Stimulated activated CD8-positive, alpha-beta memory T cell treated with anti-CD3 and anti-CD28 coated beads, Interleukin-4, amount 100 ng/mL, for 4 hours (primary cell): ENCODE measurements at places on chromosomes 5 and 9.

- DNase-seq, result no peak
These were observed 127.1 kb upstream of the ICE1 start for GRCh38 chr5:5295351-5295750.

GRCh38 chr5:83991566-83992224 is 271.0 kb upstream of the HAPLN1 start:
- DNase-seq, result no peak

- DNase-seq, result no peak
These were observed 13.6 kb downstream of the FNBP1 start for GRCh38 chr9:130029223-130029973.

- DNase-seq, result no peak
These were observed 246.6 kb downstream of the SPOCK1 start for GRCh38 chr5:137252512-137252911.

- no peak for DNase-seq
These were observed 1.3 kb downstream of the DENND1A start for GRCh38 chr9:123928533-123929176.

DNA sequence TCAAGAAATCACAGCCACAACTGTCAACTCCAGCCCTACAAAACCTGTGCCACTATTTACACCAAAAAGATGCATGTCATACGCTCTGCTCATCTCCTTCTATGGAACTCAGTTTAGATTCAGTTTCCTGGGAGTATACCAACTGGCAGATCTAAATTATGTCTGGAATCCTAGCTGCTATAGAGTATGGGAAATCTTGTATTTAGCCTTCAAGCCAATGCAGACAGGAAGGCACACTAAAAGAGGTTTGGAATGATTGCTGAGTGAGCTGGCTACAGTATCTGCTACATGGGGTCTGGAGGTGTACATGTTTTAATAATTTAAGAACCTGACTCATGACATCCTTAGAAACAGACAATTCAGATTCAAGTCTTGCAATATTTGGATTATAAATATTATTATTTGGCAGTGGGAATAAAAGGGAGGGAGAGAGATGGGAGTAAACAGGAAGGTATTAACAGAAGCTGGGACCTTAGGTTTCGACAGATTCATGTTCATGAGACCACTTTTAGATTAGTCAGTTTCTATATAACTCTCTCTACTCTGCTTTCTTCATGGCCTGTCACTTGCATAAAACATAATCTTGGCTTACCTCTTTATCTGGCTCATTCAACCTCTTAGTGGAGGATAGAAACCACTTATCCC is 178.8 kb upstream of the HAPLN1 start:
- no peak for DNase-seq

DNA sequence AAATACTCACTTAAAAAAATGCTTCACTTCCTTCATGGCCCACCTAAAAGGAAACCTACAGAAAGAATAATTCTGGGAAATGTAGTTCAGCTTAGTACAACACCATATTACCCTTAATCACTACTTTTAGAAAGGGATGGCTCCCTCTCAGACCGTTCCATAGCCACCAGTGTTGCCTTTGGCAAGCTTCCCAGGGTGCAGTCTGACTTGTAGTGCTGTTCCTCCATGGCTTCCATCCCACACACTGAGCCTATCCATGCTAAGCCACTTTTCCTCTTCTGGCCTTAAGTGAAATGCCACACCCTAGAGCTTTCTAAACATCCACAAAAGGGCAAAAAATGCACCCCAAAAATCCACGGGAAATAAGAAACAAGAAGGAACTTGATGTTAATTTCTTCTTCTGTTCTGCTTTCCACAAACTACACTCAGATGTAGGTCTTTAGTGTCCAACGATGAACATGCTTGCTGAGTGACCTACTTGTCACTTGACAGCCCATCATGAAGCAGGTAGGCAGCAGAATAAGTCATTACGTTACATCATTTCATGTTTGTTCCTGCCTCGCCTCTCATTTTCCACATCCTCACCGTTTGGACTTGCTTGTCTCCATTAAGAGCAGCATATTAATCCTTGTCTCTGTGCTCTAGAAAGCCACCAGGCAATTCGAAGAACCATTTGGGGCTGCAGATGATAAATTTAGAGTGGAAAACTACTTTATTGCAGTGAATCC is 391.1 kb upstream of the GRAMD2B start:
- DNase-seq, result no peak

GRCh38 chr5:51378448-51379330 is 4.6 kb upstream of the ISL1 start:
- no peak for DNase-seq

DNA sequence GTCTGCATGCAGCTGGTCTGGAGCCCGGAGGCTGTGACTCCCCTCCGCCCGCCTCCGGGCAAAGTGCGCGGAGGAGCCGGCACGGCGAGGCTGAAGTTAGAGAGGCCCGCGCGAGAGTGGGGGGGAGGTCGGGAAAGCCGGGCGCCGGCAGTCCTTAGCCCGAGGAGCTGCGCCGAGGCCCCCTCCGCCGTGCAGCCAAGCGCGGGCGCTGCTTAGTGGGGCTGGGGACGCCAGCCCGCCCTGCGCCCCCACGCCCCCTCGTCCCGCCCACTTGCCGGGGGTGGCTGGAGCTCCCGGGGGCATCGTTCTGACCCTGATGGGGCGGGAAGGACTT is 403 bp downstream of the NINJ1 start:
- DNase-seq, result no peak

DNA sequence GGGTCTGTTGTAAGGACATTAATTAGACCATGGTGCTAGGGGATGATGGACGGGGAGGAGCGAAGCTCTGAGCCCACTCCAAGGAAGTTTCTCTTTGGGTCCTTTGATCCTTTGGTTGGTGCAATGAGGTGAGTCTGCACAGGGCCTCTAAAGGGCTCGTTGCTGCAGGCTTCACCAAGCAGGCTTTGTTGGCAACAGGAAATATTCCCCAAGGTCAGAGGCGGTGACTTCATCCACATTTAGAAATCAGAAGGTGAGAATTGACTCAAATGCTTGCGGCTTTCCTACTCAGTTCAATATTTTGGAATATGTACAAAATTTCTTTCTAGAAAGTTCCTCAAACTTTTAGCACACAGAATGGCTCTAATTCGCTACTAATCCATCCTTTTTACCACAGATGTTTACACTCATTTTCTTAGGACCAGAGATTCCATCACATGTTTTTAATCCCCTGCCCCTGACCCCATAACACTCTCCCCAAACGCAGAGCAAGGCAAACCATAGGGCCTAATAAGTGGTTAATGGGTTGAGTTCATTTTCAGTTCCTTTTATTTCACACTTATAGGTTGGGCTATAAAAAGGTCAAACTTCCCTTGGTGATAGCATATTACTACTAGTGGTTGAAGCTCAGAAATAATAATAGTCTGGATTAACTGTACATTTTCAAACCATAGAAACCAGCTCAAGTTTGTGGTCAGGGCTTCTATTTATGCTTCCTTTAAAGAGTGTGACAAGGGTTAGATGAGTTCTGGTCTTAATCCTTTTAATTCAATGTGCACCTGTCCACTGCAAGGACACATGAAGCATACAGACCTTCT is 37.3 kb upstream of the TMEM252 start:
- DNase-seq, result no peak

GRCh38 chr5:98570010-98570409 is 203.5 kb upstream of the RGMB start:
- DNase-seq, result no peak

DNA sequence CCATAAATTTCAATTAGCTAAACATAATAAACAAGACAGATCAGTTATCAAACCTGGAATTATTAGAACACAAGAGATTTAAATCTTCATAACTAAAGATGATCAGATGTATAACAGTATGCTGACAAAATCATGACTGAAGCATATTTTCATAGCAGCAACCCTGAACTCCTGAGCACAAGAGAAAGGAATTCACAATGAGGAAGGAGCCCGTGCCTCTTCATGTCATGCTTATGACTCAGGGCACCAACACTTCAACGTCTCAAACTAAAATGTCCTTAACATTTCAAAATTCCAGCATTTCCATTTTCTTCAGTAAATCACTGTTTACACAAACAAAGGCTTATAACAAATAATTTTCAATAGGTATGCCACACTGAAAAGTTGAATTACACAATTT is 6.7 kb downstream of the AP3B1 start:
- DNase-seq, result no peak

DNA sequence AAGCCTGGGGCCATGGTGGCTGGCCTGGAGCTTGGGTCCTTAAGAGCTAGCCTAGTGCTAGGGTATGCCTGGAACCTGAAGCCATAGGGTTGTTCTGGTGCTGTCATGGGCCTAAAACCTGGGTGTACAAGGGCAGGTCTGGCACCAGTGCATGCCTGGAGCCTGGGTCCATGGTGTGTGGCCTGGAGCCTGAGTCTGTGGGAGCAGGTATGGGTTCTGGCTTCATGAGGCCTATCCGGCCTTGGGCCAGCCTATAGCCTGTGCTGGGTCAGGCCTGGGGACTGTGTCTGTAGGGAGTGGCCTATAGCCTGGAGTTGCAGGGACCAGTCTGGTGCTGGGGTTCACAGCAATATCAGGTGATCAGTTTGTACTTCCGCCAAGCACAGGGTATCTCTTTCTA is 347.2 kb upstream of the MEF2C start:
- DNase-seq, result no peak

DNA sequence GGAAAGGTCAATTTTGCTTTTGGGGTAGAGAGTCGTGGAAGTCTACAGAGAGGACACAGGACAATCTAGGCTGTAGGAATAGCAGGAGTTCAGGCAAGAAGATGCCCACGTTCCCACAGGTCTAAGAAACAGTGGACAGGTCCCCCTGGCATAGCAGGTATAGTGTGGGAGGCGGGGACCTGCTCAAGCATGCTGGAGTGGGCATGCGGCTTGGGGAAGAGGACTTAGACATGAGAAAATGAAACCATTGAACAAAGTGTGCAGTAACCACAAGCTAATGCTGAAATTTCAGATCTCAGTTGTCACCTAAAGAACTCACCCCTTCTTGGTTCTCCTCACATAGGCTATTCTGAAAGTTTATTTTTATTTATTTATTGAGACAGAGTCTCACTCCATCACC is 142.8 kb upstream of the EFNA5 start:
- DNase-seq, result no peak

- no peak for DNase-seq
These were observed 115.7 kb downstream of the UGCG start for GRCh38 chr9:112012026-112012902.

GRCh38 chr5:80174790-80175189 is 81.1 kb downstream of the SERINC5 start:
- no peak for DNase-seq

- DNase-seq, result no peak
These were observed 122.0 kb downstream of the DRD1 start for GRCh38 chr5:175321927-175322532.

- no peak for DNase-seq
These were observed 1955.4 kb upstream of the CDH6 start for GRCh38 chr5:29238115-29238514.

DNA sequence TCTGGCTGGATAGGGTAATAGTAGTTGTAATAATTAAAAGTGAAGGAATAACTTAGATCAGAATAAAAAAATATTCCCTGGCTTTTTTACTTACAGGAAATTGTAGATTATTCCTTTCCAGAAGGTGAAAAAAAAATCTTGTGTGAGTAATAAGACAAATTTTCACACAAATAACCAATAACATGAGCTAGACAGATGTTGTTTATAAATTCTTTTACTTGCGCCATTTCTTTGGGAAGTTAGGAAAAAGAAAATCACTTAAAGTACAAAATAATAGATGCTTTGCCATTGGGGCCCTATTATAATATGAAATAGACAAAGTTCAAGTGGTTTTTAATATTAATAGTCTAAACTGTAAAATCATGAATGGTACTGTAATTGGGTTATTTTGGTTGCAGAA is 204.1 kb downstream of the ARRDC3 start:
- DNase-seq, result no peak

GRCh38 chr9:93244101-93244500 is 60.2 kb downstream of the WNK2 start:
- DNase-seq, result no peak

DNA sequence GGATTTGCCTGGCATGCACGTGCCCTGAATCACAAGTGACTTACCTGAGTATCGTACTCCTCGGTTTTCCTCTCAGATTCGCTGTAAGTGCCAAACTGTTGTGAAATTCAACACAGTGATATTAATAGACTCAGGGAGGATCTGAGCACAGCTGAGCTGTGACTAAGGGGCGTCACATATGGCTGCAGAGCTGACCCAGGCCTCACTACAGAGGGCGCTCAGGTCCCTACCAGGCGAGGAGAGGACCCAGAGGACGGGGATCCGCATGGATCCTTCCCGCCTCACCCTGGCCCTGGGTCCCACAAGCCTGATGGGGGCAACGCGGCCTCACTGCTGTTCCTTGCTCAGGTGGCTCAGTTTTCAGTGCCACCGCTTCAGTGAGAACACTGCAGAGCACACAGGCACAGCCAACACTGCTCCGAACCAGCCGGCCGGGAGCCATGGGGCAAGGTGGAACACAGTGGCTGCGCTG is 20.1 kb downstream of the CLPTM1L start:
- DNase-seq, result no peak

GRCh38 chr5:124045412-124045811 is 533.4 kb downstream of the CSNK1G3 start:
- DNase-seq, result no peak

- no peak for DNase-seq
These were observed 1.1 kb downstream of the ALDH1A1 start for GRCh38 chr9:72951520-72952380.

DNA sequence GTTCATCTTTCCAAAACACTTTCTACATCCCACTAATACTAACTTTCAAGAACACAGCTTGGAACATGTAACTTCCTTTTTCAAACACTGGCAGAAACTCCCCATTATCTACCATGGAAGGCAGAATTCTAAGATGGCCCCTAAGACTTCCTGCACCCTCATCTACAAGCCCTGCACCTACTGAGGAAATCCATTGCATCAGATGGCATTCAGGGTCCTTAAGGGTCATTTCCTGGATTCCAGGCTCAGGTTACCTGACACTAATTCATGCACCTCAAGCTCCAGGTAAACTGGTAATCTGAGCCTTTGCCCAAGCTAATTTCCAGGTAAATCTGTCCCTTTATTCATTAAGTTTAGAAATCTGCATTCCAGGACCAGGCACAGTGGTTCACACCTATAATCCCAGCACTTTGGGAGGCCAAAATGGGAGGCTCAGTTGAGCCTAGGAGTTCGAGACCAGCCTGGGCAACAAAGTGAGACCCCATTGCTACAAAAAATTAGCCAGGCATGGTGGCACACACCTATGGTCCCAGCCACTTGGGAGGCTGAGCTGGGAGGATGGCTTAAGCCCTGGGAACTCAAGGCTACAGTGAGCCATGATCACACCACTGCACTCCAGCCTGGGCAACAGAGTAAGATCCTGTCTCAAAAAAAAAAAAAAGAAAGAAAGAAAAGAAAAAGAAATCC is 91.6 kb downstream of the NFIB start:
- no peak for DNase-seq
